Thyroid gland (tissue), 4 donors: ENCODE measurements at places on chromosomes 3 and 15. TPM values are rescaled to one million over a fixed set of nuclear protein-coding genes. Genes with fewer than 3 reads are reported as not detected.

- no peak for DNase-seq
- no peaks in the 10 kb centered on the region for H3K36me3 ChIP-seq
- peaks cover 3% of the 10 kb centered on the region for H3K27me3 ChIP-seq
- no peak overlapping the region for H3K27ac ChIP-seq
- H3K4me1 ChIP-seq: no peaks in the 10 kb centered on the region
Observed at GRCh38 chr15:70589221-70589620, 174.1 kb downstream of the UACA start.

- no peak overlapping the region for H3K27ac ChIP-seq
- peaks cover 13% of the 10 kb centered on the region for H3K4me1 ChIP-seq
- H3K27me3 ChIP-seq: no peaks in the 10 kb centered on the region
- no peak overlapping the region for H3K4me3 ChIP-seq
- no peaks in the 10 kb centered on the region for H3K36me3 ChIP-seq
Observed at GRCh38 chr15:80401456-80401855, 2.7 kb upstream of the ARNT2 start.

GRCh38 chr15:77658304-77658703 lies 25.6 kb upstream of the LINGO1 start:
- no peak overlapping the region for H3K27ac ChIP-seq
- no peaks in the 10 kb centered on the region for H3K4me1 ChIP-seq
- no peak overlapping the region for H3K4me3 ChIP-seq
- DNase-seq: no peak
- no peaks in the 10 kb centered on the region for H3K27me3 ChIP-seq
- H3K36me3 ChIP-seq: no peaks in the 10 kb centered on the region

- H3K27ac ChIP-seq: no peak overlapping the region
- no peak overlapping the region for H3K4me3 ChIP-seq
- no peak for DNase-seq
- no peaks in the 10 kb centered on the region for H3K36me3 ChIP-seq
Observed at GRCh38 chr3:32703491-32703972, 18.5 kb downstream of the CNOT10 start.

- no peaks in the 10 kb centered on the region for H3K27me3 ChIP-seq
- H3K4me3 ChIP-seq: no peak overlapping the region
- H3K27ac ChIP-seq: peak overlapping the region; percentile 13
- H3K36me3 ChIP-seq: no peaks in the 10 kb centered on the region
Observed at GRCh38 chr3:113148284-113148683, 63.1 kb upstream of the BOC start.

Gene PAQR9
- total RNA-seq: not detected

Gene MESP2
- total RNA-seq: 0.67 TPM

DNA sequence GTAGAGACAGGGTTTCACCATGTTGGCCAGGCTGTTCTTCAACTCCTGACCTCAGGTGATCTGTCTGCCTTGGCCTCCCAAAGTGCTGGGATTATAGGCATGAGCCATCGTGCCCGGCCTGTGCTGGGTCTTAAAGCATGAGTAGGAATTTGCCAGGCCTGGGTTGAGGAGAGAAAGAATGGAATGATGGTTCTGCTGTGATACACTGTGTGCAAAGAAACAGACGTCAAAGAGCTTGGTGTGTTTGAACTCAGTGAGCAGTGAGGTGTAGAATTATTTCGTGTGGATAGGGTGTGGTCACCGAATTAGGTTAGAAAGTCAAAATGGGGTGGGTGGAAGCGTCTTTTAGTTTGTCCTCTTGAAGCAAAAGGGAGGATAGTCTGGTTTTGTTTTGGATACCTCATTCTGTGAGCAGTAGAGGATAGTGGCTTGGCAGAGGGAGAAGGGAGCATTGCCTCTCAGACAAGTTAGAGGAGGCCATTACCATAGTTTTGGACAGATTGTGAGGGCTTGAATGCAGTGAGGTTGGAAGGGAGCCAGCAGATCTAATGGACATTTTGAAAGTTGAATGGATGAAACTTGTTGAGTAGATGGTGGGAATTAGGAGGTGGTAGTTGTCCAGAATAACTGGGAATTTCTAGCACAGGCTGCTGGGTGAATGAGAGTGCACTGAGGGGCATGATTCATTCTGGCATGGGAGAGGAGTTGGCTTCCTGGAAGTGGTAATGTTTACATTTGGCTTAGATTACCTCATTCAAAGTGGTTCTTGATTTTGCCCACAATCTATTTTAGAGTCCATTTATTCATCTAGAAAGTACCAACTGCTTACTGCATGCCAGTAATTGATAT lies 27.2 kb downstream of the AKAP13 start:
- H3K27me3 ChIP-seq: no peaks in the 10 kb centered on the region
- DNase-seq: peak; percentile 5
- H3K27ac ChIP-seq: peak overlapping the region; percentile 66
- no peak overlapping the region for H3K4me3 ChIP-seq
- peaks cover 56% of the 10 kb centered on the region for H3K4me1 ChIP-seq

Gene GPR176
- 9.1 TPM for total RNA-seq

- H3K27ac ChIP-seq: no peak overlapping the region
- no peaks in the 10 kb centered on the region for H3K36me3 ChIP-seq
- no peaks in the 10 kb centered on the region for H3K4me1 ChIP-seq
- no peak overlapping the region for H3K4me3 ChIP-seq
Observed at GRCh38 chr15:73386238-73386637, 17.5 kb upstream of the HCN4 start.

Gene GNAI2
- total RNA-seq: 161 TPM

Gene LYZL4
- total RNA-seq: not detected

GRCh38 chr3:52265387-52265786 lies 13.1 kb downstream of the WDR82 start:
- H3K27ac ChIP-seq: no peak overlapping the region
- H3K36me3 ChIP-seq: peaks cover 64% of the 10 kb centered on the region
- H3K4me1 ChIP-seq: peaks cover 30% of the 10 kb centered on the region
- no peak overlapping the region for H3K4me3 ChIP-seq
- DNase-seq: peak; percentile 42

DNA sequence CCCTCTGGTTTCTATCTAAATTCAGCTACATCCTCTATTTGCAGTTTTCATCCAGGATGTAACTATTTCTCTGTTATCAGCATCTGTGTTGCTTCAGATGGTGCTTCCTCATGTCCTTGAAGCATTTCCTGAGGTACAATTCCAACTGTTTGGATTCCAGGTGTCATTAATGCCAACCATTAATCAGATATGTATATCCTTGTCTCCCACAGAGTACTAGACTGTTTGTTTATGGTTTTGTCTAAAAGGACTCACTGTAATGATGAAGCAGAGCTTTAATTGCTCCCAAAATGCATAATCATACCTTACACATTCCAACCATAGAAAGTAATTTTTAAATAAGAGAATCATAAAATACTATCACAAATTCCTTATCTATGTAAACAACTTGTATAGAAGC lies 288.5 kb upstream of the MME start:
- no peak overlapping the region for H3K4me3 ChIP-seq
- H3K27ac ChIP-seq: no peak overlapping the region
- no peak for DNase-seq
- H3K4me1 ChIP-seq: no peaks in the 10 kb centered on the region
- H3K27me3 ChIP-seq: no peaks in the 10 kb centered on the region

DNA sequence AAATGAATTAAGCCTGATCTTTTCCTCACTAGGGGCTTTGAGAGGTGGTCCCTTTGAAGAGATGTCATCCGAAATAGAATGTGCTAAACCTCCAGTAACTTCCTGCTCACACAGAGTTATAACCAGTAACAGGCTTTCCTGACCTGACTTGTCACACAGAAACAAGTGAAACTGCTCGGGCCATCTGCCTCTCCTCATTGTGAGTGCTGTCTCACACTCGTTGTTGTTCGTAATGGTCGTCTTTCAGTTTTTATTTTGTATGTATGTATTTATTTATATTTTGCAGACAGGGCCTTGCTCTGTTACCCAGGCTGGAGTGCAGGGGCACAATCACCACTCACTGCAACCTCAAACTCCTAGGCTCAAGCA lies 24.0 kb downstream of the ACSBG1 start:
- peaks cover 12% of the 10 kb centered on the region for H3K4me1 ChIP-seq
- H3K36me3 ChIP-seq: no peaks in the 10 kb centered on the region
- no peak overlapping the region for H3K4me3 ChIP-seq

DNA sequence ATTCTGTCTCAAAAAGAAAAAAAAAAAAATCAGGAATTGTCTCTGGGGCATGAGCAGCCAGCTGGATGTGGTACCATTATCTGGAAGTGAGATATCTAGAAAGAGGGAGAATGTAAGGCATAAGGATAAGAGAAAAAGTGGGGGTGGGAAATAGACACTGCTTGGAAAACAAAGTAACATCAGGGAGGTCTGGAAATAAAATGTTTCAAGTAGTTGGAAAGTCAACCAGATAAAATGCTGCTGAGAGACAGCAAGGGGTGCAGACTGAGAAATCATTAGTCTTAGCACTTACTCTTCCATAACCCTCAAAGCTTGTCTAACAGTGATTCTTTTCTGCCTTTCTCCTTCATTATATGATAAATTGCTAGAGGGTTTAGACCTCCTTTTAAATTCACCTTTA lies 159.7 kb upstream of the TBL1XR1 start:
- H3K4me3 ChIP-seq: no peak overlapping the region
- H3K27ac ChIP-seq: peak overlapping the region; percentile 76
- DNase-seq: no peak
- H3K27me3 ChIP-seq: no peaks in the 10 kb centered on the region
- no peaks in the 10 kb centered on the region for H3K36me3 ChIP-seq

- H3K4me3 ChIP-seq: no peak overlapping the region
- no peak for DNase-seq
- no peak overlapping the region for H3K27ac ChIP-seq
Observed at GRCh38 chr3:178761024-178761423, 224.8 kb downstream of the KCNMB2 start.

GRCh38 chr15:72068856-72069255 lies 49.1 kb downstream of the MYO9A start:
- no peak overlapping the region for H3K27ac ChIP-seq
- no peaks in the 10 kb centered on the region for H3K36me3 ChIP-seq
- peaks cover 5% of the 10 kb centered on the region for H3K4me1 ChIP-seq
- no peak for DNase-seq
- H3K4me3 ChIP-seq: no peak overlapping the region

Gene SEC62
- 90.9 TPM for total RNA-seq

DNA sequence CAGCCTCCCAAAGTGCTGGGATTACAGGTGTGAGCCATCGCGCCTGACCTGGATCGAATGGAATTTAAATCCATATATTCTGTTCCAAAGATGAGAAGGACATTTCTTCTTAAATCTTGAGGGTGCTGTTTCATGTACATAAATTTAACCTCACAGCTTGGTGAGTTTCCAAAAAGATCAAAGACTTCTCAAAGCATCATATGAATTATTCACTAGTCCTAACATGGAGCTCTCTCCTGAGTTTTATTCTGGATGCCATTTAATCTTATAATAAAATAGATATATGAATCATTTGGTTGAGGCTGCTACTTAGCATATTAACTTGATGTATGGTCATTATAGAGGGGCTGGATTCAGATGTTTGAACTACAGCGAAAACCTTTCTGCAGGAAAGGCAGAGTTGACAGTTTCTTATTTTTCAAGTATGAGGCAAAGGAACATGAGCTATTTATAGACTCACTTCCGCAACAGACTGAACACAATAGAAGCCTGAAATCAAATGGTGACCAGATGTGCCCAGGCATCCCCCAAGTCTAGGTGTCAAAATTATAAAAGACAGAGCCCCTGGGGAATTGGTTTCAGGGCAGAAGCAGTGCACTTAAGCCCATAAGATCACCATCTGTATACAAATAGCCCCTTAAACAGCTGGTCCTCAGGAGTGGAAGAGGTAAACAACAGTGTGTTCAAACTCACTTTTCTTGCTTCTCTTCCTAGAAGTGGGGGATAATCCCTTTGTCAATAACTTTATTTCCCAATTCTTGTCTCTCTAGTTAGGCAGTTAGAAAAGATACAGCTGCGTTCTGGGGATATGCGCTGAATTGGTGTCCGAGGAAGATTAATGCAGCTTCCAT lies 29.7 kb downstream of the STARD9 start:
- no peak overlapping the region for H3K4me3 ChIP-seq
- no peaks in the 10 kb centered on the region for H3K36me3 ChIP-seq
- H3K27ac ChIP-seq: no peak overlapping the region
- no peak for DNase-seq

DNA sequence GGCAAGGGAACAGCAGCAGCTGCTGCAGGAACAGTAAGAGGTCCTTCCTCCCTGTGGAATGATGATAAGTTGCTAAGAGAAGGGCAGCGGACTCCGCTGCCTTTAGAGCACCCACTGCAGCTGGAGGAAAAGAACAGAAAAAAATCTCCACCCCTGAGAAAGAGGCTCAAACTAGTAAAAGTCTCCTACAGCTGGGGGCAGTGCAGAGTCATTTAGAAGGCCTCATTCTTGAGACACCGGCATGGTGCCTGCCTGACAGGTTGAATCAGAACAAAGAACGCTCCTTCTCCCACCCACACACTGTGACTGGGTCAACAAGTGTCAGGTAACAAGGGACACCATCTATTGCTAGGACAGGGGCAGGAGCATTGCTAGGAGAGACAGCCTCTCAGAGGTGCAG lies 188.4 kb downstream of the ABHD5 start:
- peak overlapping the region; percentile 26 for H3K27ac ChIP-seq
- no peaks in the 10 kb centered on the region for H3K27me3 ChIP-seq
- H3K36me3 ChIP-seq: no peaks in the 10 kb centered on the region
- H3K4me1 ChIP-seq: peaks cover 34% of the 10 kb centered on the region
- H3K4me3 ChIP-seq: no peak overlapping the region

- no peak for DNase-seq
- H3K4me3 ChIP-seq: no peak overlapping the region
- H3K4me1 ChIP-seq: no peaks in the 10 kb centered on the region
- H3K27ac ChIP-seq: no peak overlapping the region
- no peaks in the 10 kb centered on the region for H3K36me3 ChIP-seq
- H3K27me3 ChIP-seq: no peaks in the 10 kb centered on the region
Observed at GRCh38 chr15:58058073-58058472, 7.4 kb downstream of the ALDH1A2 start.

GRCh38 chr15:88080616-88081015 lies 175.9 kb downstream of the NTRK3 start:
- H3K4me3 ChIP-seq: no peak overlapping the region
- H3K27me3 ChIP-seq: no peaks in the 10 kb centered on the region
- H3K4me1 ChIP-seq: peaks cover 6% of the 10 kb centered on the region
- no peak for DNase-seq

Gene RASL12
- 12.5 TPM for total RNA-seq

Gene SPG11
- total RNA-seq: 154 TPM

DNA sequence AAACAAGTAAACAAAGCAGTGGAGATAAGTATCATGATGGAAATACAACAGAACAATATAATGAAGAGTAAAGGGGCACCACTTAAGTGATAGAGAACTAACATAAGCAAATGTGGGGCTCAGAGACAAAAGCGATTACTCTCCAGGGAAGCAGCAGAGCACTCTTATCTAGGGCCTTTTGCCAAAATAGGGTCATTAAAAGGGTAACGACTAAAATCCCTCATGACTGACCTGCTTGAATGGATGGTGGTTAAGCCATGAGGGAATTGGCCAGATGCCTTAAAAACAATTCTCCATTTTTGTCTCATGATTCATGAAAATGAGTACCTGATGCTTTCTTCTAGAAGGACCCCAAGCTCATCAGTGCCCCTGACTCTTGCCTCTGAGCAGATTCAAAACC lies 3.2 kb upstream of the SLC7A14 start:
- peaks cover 14% of the 10 kb centered on the region for H3K4me1 ChIP-seq
- H3K36me3 ChIP-seq: no peaks in the 10 kb centered on the region
- H3K27ac ChIP-seq: no peak overlapping the region
- no peak overlapping the region for H3K4me3 ChIP-seq
- no peak for DNase-seq

- H3K36me3 ChIP-seq: peaks cover 4% of the 10 kb centered on the region
- H3K27me3 ChIP-seq: no peaks in the 10 kb centered on the region
- peaks cover 30% of the 10 kb centered on the region for H3K4me1 ChIP-seq
Observed at GRCh38 chr3:58496206-58496857, 4.4 kb downstream of the KCTD6 start.

Gene MAP6D1
- total RNA-seq: not detected

GRCh38 chr3:157807280-157807679 lies 298.9 kb downstream of the SHOX2 start:
- no peaks in the 10 kb centered on the region for H3K36me3 ChIP-seq
- no peak overlapping the region for H3K4me3 ChIP-seq
- no peaks in the 10 kb centered on the region for H3K27me3 ChIP-seq
- H3K4me1 ChIP-seq: no peaks in the 10 kb centered on the region
- no peak overlapping the region for H3K27ac ChIP-seq
